AG09319 (cell line): ENCODE measurements at places on chromosomes 3 and 15.

DNA sequence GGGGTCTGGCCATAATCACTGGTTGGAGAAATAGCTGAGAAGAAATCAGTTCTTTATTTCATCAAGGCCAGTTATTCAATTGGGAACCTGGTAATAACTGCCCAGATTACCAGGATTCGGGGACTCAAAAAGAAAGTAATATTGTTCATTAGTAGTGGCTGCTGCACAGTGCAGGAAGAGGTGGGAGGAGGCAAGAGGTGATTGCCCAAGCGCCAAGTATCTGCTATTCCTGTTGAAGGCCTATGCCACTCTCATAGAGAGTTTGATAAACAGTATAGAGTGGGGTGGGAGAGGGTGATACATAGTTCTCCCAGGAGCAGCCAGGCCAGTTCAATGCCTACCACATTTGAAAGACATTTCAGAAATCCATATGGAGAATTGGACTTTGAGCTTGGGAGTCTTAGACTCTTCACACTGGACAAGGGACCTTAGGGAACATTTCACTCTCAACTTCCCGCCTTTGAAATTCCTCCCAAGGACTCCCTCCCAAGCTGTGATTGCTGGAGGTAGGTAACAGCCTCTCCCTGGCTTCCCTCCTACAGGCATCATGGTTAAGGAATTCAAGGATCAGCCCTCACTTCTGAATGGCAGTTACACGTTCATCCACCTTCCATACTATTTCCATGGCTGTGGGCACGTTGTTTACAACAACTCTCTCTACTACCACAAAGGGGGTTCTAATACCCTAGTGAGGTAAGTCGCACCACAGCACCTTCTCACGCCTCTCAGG is 59.8 kb downstream of the GLDN start:
- no peak for DNase-seq

GRCh38 chr3:14435175-14436014 is 33.0 kb downstream of the SLC6A6 start:
- no peak for DNase-seq

- DNase-seq = no peak
Observed at GRCh38 chr15:101451846-101452245, 37.7 kb downstream of the PCSK6 start.

- no peak for DNase-seq
Observed at GRCh38 chr3:131018970-131019369, 7.7 kb downstream of the ASTE1 start.

- DNase-seq = no peak
Observed at GRCh38 chr15:31360158-31360561, 33.5 kb downstream of the KLF13 start.

- no peak for DNase-seq
Observed at GRCh38 chr3:127222664-127223063, 29.7 kb downstream of the PRR23E start.

GRCh38 chr15:81819924-81820635 is 225.7 kb downstream of the MEX3B start:
- no peak for DNase-seq

- DNase-seq = no peak
Observed at GRCh38 chr3:65037861-65038260, 350.1 kb upstream of the ADAMTS9 start.

GRCh38 chr3:12139111-12139511 is 19.6 kb downstream of the TIMP4 start:
- peak; percentile 32 for DNase-seq

- no peak for DNase-seq
Observed at GRCh38 chr3:47228088-47228487, 54.5 kb downstream of the KIF9 start.

- no peak for DNase-seq
Observed at GRCh38 chr3:150443331-150443741, 35.2 kb downstream of the TSC22D2 start.

- DNase-seq = no peak
Observed at GRCh38 chr3:4821975-4822374, 157.3 kb upstream of the BHLHE40 start.

DNA sequence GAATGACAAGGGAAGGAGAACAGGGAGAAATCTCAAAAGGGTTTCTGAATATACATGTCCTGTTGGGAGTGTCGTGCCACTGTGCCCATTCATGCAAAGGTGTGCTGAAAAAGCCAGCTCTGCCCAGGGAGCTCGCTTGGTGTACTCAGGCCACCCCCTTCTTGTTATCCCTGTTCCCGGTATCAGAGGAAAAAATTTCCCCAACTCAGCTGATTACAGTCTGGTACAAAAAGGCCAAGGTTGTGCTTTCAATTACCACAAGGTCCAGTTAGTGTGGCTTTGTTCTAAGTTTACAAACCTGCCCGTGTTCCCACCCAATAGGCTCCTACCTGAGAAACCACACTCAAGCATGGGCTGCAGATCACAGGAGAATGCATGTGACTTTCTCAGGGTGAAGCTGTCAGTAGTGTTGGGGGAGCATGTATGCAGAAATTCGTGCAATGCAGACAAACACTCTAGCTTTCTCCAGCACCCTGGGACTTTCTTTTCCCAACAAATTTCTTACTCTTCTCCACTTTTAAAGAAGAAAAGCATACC is 648.5 kb downstream of the NR2F2 start:
- DNase-seq = no peak

GRCh38 chr3:110808630-110809029 is 263.0 kb upstream of the NECTIN3 start:
- DNase-seq = no peak

- DNase-seq = no peak
Observed at GRCh38 chr3:8201886-8202285, 299.7 kb upstream of the LMCD1 start.

GRCh38 chr15:42080186-42080918 is 14.0 kb downstream of the PLA2G4D start:
- no peak for DNase-seq

GRCh38 chr15:52006702-52007340 is 12.2 kb upstream of the MAPK6 start:
- DNase-seq = no peak

- no peak for DNase-seq
Observed at GRCh38 chr15:31278061-31278445, 48.6 kb upstream of the KLF13 start.

- DNase-seq = no peak
Observed at GRCh38 chr3:46112296-46112695, 85.0 kb upstream of the XCR1 start.

DNA sequence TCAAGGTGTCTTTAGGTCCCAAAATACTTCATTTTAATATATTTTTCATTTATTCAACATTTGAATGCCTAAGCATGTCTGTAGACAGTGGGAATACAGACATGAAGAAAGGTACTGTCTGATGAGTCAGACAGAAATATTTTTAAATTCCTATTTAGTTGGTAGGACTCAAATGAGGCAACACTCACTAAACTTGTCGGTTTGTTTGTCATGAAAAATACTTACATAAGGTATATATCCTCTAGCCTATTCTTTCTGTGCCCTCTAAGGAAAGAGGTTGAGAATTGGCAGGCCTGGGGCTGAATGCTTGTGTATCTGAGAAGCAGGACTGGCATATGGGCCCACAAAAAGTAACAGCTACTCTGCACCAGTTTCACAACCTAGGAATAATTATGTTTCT is 423.6 kb upstream of the MDFIC2 start:
- no peak for DNase-seq

DNA sequence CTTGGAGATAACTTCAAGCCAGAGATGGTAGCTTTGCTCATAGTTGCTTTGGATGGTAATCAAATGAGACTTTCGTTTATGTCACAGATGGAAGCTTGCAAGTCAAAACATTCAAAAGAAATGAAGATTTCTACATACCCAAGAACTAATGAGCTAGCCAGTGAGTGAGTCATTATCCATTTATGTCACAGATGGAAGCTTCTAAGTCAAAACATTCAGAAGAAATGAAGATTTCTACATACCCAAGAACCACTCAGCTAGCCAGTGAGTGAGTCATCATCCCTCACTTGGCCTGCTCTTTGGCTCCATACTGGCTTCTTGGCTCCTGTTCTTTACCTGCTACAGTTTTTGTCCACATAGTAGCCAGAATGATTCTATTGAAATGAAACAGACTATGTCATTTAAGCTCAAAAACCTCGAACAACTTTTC is 559.8 kb upstream of the CBLB start:
- DNase-seq = peak; percentile 94

- no peak for DNase-seq
Observed at GRCh38 chr3:42127226-42127625, 36.1 kb downstream of the TRAK1 start.

- no peak for DNase-seq
Observed at GRCh38 chr3:83946049-83946448, 1012.7 kb upstream of the CADM2 start.

DNA sequence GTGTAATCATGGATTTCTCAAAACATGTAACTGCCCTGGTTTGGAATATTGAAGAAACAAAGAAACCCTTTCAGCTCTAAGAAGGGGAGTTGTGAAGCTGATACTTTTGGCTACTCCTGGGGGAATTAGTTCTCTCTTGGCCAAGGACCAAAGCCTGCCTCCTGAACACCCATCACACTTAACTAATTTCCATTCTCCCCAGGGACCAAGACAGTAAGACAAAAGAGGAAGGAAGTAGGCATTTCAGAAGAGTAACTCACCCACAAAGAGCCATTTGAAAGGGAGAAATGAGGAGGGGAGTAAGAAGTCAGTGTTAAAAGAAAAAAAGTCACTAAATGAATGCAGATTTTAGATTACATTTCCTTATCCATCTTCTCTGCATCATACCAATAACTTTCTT is 328.0 kb upstream of the SOX2 start:
- no peak for DNase-seq

DNA sequence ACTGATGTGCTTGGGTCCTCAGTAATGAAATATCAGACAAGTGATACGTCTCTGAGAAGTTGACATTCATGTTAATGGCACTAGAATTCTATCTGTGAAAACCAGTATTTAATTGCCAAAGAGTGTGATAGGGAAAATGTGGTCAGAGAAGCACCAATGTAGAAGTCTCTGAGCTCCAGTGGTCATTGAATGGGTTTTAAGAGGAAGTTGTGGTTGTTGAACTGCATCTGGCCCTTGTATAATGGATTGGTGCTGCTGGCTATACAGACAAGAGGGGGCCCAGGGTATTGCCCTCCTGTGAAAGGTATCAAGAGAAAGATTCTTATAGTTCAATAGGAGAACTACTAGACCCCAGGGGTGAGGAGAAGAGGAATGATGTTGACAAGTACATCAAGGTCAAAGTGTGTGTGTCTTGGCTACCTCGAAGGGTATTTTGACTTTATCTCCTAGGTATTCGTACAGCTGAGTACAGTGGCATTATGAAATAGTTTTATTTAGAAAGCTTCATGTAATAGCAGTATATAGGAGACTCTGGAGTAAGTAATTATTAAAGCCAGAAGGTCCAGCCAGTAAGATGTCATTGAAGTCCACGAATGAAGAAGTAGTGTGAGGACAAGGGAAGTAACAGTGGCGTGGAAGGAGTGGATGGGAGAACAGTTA is 47.1 kb downstream of the CHD2 start:
- no peak for DNase-seq

- no peak for DNase-seq
Observed at GRCh38 chr3:52693071-52693470, 7.2 kb downstream of the GNL3 start.

DNA sequence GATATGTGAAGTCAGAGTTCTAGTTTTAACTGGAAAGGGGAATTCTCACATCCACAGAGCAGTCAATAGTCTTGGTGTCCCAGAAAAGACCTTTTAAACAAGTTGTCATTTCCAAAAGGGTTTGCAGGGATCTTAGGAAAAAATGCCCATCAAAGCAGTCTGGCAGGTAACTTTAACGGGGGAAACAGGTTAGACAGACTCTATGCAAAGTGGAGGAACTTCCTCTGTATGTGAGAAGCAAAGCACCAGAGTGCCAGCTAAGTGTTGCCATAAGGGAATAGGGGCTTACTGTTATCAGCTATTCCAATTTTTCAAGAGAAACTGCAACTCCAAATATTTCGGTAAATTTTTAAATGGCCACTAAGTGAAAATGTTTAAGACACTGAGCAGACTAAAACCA is 307.9 kb upstream of the MDFIC2 start:
- no peak for DNase-seq

- no peak for DNase-seq
Observed at GRCh38 chr3:196423044-196423781, 9.0 kb downstream of the UBXN7 start.

GRCh38 chr3:14663396-14664135 is 11.4 kb upstream of the C3orf20 start:
- no peak for DNase-seq

DNA sequence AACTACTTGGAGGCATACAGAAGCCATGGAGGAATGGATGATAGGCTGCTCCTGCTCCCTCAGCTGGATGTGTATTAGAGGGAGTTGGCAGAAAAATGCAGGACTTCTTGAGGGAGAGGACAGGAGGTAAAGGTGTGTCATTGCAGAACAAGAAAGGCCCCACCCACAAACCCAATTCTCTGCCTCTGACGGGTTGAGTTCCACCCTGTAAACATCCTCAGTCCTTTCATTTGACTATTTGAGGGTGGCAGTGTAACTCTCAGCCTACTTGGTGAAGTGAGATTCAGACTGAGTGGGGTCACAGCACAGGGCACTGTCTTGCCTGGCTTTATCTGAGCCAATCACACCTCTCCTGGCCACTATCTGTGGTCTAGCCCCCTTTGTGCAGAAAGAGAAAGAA is at the start of gene TPRG1:
Gene TPRG1 (plus strand): TSS at position 265 of the 400 bp plus-strand sequence. CDS start 35,414 bp downstream, outside the sequence.
- no peak for DNase-seq
